ENCODE measurements at places on chromosomes 3 and 15.

GRCh38 chr3:60114191-60114590 lies 1064.4 kb upstream of the CFAP20DC start:
- DNase-seq = no peak

- no peak for DNase-seq
Observed at GRCh38 chr15:72786242-72786641, 2.7 kb upstream of the ADPGK start.

- DNase-seq = no peak
Observed at GRCh38 chr3:35596335-35596995, 42.9 kb upstream of the ARPP21 start.

GRCh38 chr3:47250309-47251060 lies 32.1 kb downstream of the KIF9 start:
- no peak for DNase-seq

GRCh38 chr3:10285272-10286132 lies 7.2 kb downstream of the GHRL start:
- no peak for DNase-seq

DNA sequence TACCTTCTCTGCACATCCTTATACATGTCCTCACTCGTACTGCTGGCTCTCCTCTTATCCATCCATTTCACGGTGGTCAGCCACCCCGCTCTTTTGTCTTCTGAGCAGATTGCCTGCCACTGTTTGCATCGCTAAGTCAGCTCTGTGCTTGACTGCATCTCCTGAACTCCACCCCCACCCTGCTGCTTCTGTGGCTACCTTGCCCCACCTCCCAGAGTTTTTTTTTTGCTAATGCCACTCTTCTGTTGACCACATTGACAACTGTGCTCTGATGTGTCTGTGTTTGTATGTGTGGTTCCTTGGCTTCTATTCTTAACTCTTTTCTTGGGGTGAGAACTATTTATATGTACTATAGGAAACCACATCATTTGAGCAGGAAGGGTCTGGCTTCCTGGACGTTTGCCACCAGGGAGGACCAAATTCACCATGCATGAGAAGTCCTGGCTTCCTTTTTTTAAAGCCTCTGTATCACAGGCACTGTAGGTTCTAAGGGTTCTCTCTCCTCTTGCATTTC lies 12.8 kb upstream of the MTMR10 start:
- no peak for DNase-seq

GRCh38 chr3:21954709-21955108 lies 203.7 kb upstream of the ZNF385D start:
- DNase-seq = no peak

- DNase-seq = no peak
Observed at GRCh38 chr15:78256044-78256437, 8.3 kb upstream of the DNAJA4 start.

GRCh38 chr3:183122257-183122932 lies 23.1 kb upstream of the MCCC1 start:
- no peak for DNase-seq

DNA sequence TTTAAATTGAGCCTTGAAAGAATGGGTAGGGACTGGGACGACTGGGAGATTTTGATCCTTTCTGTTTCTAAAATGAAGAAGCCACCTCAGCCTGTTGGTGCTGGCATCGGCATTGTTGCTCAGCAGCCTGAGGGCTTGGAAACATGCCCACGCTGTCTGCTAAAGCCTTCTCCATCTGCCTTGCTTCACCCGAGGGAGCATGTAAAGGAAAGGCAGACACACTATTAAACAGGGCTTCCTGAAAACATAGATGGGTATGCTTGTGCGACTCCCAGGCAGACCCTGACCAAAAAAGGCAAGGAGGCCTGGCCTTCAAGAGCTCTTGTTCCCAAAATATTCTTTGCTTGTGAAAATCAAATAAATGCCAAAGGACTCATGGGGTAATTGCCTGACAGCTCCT lies 84.2 kb upstream of the SLC4A7 start:
- DNase-seq = no peak

DNA sequence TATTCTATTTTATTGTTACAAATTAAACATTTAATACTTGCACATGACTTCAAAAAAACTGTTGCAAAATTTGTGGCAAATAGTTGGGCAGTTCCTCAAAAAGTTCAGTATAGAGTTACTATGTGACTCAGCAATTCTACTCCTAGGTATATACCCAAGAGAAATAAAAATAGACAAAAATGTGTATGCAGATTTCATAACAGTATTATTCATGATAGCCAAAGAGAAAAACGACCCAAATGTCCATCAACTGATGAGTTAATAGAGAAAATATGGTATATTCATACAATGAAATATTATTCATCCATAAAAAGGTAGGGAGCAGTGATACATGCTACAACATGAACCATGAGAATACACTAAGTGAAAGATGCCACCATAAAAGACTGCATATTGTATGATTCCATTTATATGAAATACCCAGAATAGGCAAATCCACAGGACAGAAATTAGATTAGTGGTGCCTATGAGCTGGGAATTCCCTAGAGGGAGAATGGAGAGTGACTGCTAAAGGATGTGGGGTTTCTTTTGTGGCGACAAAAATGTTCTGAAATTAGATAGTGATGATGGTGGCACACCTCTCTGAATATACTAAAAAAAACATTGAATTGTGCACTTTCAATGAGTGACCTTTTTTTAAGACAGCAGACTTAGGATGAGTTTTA lies 31.6 kb upstream of the CLASP2 start:
- no peak for DNase-seq

GRCh38 chr3:165920984-165921383 lies 83.8 kb upstream of the BCHE start:
- no peak for DNase-seq

DNA sequence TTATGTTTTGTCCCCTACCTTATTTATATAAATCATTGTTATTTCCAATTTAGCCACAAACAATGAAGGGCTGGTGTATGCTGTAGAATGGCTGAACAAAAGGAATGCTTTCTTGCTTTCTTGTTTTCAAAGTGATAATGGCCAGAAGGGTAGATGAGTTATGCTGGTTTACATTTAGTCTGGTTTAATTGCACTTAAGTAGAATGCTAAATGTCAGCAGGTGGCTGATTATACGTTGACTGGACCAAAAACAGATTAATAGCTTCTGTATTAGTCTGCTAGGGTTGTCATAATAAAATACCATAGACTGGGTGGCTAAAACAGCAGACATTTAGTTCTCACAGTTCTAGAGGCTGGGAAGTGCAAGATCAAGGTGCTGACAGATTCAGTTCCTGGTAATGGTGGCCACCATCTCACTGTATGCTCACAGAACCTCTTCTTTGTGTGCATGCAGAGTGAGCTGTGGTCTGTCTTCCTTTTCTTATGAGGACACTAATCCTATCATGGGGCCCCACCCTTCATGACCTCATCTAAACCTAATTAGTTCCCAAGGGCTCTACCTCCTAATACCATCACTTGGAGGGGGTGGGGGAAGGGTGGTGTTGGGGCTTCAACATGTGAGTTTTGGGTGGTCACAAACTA lies 17.1 kb upstream of the XIRP1 start:
- no peak for DNase-seq

- no peak for DNase-seq
Observed at GRCh38 chr15:59154243-59154642, 49.3 kb downstream of the CCNB2 start.

DNA sequence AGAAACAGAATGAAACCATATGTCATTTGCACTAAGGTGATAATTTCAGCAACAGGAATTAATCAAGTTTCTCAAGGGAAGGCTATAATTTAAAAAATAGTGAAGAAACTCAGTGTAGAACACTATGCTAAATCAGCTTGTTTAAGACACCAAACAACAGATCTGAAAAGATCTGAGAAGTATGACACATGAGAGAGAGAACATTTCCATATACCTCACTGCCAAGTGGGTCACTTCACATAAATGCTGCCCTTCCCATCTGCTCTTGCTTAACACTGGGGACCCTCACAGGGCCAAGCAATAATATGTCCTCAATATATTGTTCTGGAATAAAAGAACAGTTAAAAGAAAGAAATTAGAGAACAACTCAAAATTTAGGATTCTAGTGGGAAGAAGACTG lies 45.6 kb upstream of the CHMP2B start:
- DNase-seq = no peak

DNA sequence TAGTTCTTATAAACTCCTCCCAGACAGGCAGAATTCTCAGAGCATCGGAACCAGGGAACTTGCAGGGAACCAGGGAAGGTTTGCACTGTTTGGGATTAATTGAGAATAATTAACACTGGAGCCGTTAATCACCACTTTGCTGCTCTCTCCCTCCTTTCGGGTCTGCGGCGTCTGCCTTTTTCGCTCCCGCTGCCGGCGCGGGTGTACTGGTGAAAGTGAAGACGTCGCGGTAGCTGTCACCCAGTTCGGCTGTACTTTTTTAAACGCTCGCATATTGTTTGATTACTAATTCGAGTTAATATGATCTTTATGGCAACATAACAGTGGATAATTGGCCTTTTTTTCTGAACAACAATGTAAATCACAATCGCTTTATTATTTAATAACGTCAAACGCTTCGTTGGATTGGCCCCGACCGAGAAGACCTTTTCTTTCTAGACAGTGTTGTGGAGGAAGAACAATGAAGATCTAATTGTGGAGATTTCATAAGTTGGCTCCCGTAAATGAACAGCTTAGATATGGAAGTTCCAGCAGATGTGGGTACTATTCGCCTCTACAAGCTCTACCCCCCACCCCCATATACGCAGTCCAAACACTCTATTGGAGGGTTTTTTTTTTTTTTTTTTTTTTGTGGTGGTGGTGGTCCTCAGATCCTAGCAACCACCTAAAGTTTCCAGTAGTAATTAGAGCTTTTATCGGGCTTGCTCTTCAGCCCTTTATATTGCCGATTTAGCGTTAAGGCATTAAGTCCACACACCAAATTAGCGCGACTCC lies 12.7 kb downstream of the SOX2 start:
- DNase-seq = no peak

- DNase-seq = peak; percentile 43
Observed at GRCh38 chr3:194685718-194686413, at the start of gene FAM43A. Gene FAM43A (plus strand): TSS chr3:194685883. CDS start chr3:194686827, 944 bp downstream.

GRCh38 chr15:48794697-48795134 lies 16.2 kb downstream of the CEP152 start:
- DNase-seq = no peak

- no peak for DNase-seq
Observed at GRCh38 chr3:50388720-50389413, 29.5 kb upstream of the TMEM115 start.

GRCh38 chr3:28171962-28172361 lies 69.5 kb upstream of the CMC1 start:
- no peak for DNase-seq
